Testis (tissue), 5 donors: ENCODE measurements at places on chromosomes 13 and 19.

DNA sequence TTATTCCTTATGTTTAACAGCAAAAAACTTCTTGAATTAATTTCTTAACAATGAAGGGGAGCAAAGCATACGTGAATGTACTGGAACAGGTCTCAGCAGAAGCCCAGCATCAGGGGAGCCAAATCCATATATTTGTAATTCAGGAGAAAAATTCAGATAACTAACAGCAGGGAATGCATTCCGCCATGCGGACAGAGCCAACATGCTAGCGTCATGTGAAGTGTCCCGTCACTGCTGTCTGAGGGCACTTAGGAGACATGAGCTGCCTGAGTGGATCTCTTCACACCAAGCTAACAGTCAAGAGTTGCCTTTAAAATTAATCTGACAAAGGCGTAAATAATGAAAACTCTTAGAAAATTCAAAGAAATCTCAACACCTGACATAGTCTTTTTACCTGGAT is 6.4 kb downstream of the AMER2 start:
- no peak for DNase-seq

DNA sequence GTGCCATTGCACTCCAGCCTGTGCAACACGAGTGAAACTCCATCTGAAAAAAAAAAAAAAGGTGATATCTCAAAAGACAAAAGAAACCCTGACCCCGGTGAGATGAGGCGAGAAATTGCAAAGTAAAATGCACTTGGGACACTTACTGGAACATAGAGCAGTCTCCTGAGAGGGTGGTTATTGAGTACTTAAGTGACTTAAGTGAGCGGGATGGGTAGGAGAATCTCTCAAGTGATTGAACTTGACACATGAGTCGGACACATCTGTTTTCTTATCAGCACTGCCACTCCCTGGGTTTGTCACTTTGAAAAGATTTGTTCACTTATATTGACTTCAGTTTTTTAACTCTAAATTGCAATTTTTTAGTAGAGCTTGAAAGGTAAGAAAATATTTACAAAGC is 2.8 kb downstream of the ZNF429 start:
- no peak for DNase-seq

GRCh38 chr19:5718579-5719273 is 1.2 kb downstream of the LONP1 start:
- no peak for DNase-seq

GRCh38 chr19:50536662-50537305 is 23.1 kb upstream of the ASPDH start:
- DNase-seq, result no peak

DNA sequence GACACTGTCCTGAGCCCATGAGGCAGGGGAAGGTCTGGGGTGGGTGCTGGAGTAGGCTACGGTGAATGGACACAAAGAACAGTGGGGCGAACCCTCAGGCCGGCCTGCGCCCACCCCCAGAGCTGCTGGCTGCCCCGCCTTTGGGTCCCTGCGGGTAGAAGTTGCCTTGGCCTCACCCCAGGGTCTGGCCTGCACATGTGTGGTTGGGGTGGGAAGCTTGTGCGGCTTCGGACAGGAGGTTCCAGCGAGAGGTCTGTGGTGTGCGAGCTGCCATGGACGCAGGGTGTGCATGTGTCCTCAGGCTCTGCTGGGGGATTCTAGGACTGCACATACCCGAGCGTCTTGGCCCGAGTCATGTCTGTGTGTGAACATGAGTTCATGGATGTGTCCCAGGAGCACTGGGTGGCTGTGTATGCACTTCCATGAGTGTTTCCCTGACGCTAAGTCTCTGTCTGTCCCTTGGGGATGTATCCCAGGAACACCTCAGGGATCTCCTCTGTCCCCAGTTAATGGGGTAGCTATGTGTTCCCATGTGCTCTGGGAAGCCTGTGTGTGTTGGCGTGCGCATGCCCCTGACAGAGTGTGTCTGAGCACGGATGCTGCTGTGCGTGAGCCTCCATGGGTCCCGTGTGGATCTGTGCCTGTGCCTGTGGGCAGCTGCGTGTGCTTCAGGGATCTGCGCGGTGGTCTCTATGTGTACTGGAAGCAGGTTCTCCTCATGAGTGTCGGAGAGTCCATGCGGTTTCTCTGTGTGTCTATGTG is 20.8 kb upstream of the POU2F2 start:
- DNase-seq, result no peak

DNA sequence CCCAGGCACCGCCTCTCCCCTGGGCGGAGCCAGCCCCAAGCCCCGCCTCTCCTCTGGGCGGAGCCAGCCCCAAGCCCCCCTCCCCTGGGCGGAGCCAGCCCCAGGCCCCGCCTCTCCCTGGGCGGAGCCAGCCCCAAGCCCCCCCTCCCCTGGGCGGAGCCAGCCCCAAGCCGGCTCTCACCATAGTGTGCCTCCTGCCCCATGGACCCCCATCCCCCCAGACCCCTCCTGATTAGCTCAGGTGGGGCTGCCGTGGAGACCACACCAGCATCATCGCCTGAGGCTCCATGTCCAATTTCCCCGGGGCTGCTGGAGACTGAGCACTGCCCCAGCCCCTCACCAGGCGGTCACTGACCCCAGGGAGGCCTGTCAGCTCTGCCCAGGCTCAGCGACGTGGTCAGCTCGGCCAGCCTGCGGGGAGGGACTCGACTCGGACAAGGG is 4.2 kb upstream of the MADCAM1 start:
- DNase-seq, result no peak

- DNase-seq, result no peak
Measured at GRCh38 chr13:46736541-46737310, 60.2 kb downstream of the ESD start.

DNA sequence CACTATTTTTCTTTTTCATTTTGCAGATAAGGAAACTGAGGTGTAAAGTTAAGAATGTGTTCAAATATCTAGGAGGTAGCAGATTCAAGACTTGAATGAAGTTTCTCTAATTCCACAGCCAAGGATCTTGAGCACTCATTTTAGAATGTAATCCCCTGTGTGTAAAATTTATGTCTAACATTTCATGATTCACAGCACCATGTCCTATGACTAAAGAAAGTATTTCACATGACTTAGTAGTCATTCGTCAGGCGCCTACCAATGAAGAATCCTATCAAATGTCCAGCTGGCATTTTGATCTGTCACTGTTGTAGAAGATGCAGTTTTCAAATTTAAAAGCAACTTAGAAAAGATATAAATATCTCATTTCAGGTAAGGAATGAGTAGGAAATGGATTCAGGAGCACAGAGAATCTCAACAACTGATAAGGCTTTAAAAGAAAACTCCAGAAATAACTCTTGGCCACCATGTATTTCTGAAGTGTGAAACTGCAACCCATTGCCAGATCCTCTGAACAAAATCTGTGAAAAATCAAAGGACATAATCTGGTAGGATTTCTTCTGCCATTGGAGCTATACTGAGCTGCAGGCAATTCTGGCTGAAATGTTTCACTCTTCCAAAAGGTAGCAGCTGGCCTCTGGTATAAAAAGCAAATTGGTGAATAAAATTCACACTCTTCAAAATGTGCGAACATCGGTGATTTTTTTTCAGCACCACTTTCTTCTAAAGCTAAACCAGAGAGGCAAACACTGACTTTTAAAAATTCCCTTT is 92.2 kb downstream of the DCLK1 start:
- DNase-seq, result no peak

DNA sequence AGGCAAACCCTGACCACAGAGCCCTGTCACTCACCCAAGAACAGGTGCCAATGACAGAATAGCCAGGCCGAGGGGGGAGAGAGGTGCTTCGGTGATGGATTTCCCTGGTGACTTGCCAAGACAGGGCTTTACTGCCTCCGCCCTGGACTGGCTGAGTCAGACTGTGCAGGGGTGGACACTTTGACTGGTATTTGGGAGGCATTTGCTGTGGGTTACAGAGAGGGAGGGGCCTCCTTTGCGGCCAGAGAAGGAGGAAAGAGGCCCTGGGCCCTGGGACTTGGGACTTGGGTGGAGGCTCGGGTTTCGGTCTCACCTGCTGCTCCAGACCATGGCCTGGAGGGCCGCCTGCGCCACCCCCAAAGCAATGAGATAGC is 4.6 kb upstream of the EPS8L1 start:
- no peak for DNase-seq

DNA sequence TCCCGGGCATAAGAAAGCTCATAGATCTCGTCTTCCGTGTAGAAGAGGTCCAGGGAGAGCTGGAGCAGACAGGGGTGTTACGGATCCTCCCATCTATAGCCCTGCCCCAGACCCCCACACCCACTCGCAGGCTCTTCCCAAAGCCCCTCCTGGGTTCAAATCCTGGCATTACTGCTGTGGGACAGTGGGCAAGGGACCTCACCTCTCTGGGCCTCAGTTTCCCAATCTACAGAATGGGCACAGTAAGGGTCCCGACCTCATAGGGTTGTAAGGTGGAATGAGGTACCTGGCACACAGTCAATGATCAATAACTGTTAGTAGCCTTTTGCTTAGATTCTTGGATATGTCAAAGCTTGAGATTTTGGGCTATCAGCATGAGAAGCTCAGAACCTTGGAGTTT is 10.5 kb downstream of the FAM98C start:
- no peak for DNase-seq

- no peak for DNase-seq
Measured at GRCh38 chr13:39877134-39877533, 221.7 kb downstream of the COG6 start.

GRCh38 chr19:35462476-35462953 is 14.5 kb downstream of the FFAR2 start:
- DNase-seq, result no peak
